GM12892 (cell line): ENCODE measurements at places on chromosomes 2 and 18.

- DNase-seq: no peak
These were observed 174.3 kb downstream of the ACKR3 start for GRCh38 chr2:236743921-236744280.

DNA sequence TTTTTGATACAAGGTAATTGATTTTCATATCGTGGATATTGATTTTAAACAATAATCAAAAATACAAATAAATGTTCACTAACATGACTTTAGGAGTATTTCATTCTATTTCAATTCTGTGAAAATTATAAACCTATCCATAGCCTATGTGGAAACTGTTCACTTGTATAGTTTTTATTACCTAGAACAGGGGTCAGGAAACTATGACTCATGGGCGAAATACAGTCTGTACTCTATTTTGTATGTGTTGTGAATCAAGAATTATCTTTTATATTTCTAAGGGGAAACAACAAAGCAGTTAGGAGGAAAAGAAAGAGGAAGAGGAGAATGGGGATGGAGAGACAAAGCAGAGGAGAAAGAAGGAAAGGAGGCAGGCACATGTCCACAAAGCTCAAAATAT lies 181.7 kb upstream of the VRK2 start:
- DNase-seq: no peak

GRCh38 chr2:170554278-170554955 lies 160.7 kb upstream of the SP5 start:
- no peak for DNase-seq

DNA sequence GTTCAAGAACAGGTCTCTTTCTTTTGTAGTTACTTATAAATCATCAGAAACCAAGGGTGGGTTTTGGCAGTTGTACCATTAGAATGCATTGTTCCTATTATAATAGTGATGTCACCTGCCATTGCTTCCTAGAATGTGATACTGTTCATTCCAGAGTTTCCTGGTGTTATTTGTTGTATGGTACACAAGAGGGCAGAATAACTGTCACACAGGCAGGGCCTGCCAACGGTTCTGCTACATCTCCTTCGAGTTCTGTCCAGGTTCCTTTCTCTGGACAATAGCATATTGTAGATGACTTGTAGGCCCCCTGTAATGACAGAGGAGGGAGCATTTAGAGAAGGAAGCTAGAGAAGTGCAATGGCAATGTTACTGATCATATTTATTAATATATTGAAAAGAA lies 98.3 kb downstream of the KLHL14 start:
- DNase-seq: no peak

DNA sequence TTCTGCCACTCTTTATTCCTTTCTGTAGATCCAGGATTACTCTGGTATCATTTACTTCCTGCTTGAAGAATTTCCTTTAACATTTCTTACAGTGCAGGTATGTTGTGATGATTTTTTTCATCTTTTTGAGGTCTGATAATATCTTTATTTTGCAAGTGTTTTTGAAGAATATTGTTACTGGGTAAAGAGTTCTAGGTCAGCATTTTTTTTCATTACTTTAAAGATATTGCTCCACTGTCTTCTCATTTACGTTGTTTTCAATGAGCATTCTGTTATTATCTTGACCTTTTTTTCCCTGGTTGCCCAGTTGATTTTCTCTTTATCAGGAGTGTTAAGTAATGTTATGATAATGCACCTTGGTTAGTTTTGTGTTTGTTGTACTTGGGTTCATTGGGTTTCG lies 31.7 kb upstream of the TMEM247 start:
- no peak for DNase-seq

- DNase-seq: no peak
These were observed 213.1 kb upstream of the MC4R start for GRCh38 chr18:60585670-60586069.
